ENCODE measurements at places on chromosomes 2 and 18. TPM values are rescaled to one million over a fixed set of nuclear protein-coding genes. Genes with fewer than 3 reads are reported as not detected.

GRCh38 chr2:181594322-181594721 is 62.6 kb downstream of the CERKL start:
- no peak overlapping the region for H3K27ac ChIP-seq
- no peaks in the 10 kb centered on the region for H3K27me3 ChIP-seq
- DNase-seq: no peak
- H3K36me3 ChIP-seq: no peaks in the 10 kb centered on the region
- H3K4me3 ChIP-seq: no peak overlapping the region
- no peaks in the 10 kb centered on the region for H3K4me1 ChIP-seq

The CD28 gene
- total RNA-seq: 0.50 TPM

DNA sequence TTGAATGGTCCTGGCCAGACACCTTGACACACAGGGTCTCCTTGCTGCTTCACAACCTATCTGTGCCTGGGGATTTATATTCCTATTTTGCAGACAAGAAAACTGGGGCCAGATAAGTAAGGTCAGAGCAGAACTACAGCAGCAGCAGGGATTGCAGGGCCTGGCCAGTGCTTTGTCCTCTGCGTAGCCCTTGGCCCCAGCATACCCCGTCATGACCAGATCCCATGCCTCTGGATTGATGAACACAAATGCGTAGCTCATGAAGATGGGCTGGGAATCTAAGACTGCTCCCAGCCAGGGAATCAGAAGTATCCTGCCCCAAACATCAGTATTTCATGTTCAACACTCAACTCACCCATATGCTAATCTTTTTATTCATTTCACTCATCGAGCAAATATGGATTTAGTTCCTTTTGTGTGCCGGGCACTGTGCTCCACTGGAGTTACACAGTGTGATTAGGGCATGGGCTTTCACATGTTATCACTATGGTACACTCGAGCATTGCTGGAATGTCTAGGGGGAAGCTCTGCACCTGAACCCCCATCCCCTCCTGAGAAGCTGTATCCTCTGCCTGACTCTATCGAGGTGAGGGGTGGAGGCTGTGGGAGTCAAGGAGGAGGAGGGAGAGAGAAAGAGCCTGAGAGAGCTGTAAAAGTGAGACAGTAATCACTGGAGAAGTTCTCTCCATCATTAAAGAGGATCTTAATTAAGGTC is 143.3 kb downstream of the CYP26B1 start:
- no peak overlapping the region for H3K4me3 ChIP-seq
- no peak overlapping the region for H3K27ac ChIP-seq
- H3K27me3 ChIP-seq: no peaks in the 10 kb centered on the region
- H3K36me3 ChIP-seq: no peaks in the 10 kb centered on the region
- no peaks in the 10 kb centered on the region for H3K4me1 ChIP-seq

The PASK gene
- total RNA-seq: 3.9 TPM

The MAP4K3 gene
- 14.5 TPM for total RNA-seq

- no peak for DNase-seq
- no peak overlapping the region for H3K4me3 ChIP-seq
- H3K36me3 ChIP-seq: no peaks in the 10 kb centered on the region
- H3K4me1 ChIP-seq: peaks cover 58% of the 10 kb centered on the region
Observed at GRCh38 chr2:71455741-71456569, 2.6 kb downstream of the DYSF start.

The UGT1A8 gene
- total RNA-seq: 0.17 TPM

GRCh38 chr18:65091744-65092329 is 659.0 kb upstream of the CDH7 start:
- no peak for DNase-seq
- no peak overlapping the region for H3K27ac ChIP-seq
- no peaks in the 10 kb centered on the region for H3K36me3 ChIP-seq
- H3K27me3 ChIP-seq: no peaks in the 10 kb centered on the region

The TBR1 gene
- under 0.01 TPM for total RNA-seq

GRCh38 chr2:210961249-210961648 is 404.9 kb downstream of the CPS1 start:
- H3K4me1 ChIP-seq: no peaks in the 10 kb centered on the region
- no peak overlapping the region for H3K4me3 ChIP-seq
- DNase-seq: no peak
- H3K27me3 ChIP-seq: no peaks in the 10 kb centered on the region

The TMEM87B gene
- total RNA-seq: 10.1 TPM

- H3K4me1 ChIP-seq: no peaks in the 10 kb centered on the region
- no peak overlapping the region for H3K27ac ChIP-seq
- DNase-seq: no peak
Observed at GRCh38 chr18:59575995-59576394, 121.2 kb downstream of the CCBE1 start.

DNA sequence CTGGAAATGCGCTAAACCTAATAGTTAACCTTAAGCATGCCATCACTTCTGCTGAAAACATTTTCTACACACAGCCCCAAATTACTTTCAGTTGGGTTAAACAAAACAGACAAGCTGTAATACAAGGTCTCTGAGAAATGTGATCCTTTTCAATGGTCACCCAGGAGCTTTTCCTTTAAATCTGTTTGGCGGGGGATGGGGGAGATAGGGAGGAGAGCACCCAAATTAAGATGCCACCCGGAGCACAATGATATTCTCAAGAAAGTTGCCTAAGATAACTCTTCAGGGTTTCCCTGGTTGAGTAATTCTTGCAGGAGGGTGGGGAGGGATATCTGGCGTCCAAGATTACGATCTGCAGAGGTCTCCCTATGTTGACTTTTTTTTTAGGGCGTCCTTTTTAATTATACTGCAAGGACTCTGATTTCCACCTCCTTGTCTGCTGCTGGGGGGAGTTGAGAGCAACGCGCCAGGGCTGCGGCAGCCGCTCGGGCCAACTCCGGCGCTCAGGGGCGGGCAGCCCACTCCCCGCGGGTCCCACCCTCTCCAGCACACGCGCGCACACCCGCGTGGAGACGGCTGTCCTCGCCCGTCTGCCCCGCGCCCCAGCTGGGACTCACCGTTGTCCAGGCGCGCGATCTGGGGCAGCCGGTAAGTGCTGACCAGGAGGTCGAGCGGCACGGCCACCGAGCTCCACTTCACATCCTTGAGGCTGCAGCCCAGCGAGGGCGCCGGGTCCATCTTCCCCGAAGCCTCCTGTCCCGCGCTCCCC is 807 bp downstream of the GAREM1 start:
- DNase-seq: peak; percentile 35
- H3K27ac ChIP-seq: peak overlapping the region; percentile 90
- H3K4me3 ChIP-seq: peak overlapping the region; percentile 67
- no peaks in the 10 kb centered on the region for H3K27me3 ChIP-seq
- H3K4me1 ChIP-seq: peaks cover 2% of the 10 kb centered on the region

DNA sequence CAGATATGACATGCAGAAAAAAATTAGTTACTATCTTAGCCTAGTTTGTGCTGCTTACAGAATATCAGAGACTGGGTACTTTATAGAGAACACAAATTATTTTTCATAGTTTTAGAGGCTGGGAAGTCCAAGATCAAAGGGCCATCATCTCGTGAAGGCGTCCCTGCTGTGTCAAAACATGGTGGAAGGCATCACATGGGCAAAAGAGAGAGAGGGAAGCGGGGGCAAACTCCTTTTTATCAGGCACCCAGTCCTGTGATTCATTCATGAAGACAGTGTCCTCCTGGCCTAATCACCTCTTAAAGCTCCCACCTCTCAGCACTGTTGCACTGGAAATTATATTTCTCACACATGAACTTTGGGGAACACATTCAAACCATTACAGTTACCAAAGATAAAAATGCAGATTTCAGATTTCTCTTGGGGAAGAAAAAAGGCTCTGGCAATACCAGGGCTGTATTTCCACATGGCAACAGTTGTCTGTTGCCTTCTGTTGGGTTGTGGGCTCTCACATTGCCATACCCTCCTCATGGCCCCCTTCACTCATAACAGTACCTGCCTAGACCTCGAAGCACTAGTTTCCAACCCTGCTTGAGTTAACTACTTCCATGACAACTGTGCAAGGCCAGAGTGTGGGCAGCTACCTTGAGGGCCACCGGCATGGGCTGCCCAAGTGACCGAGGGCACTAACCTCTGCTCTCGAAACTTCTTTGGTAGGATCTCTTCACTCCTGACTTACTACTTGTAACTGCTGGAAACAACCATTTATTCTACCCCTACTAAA is 2.7 kb upstream of the ACTR3 start:
- H3K27me3 ChIP-seq: no peaks in the 10 kb centered on the region
- no peak for DNase-seq
- H3K36me3 ChIP-seq: no peaks in the 10 kb centered on the region
- no peak overlapping the region for H3K4me3 ChIP-seq

The CXCR1 gene
- total RNA-seq: 0.33 TPM

DNA sequence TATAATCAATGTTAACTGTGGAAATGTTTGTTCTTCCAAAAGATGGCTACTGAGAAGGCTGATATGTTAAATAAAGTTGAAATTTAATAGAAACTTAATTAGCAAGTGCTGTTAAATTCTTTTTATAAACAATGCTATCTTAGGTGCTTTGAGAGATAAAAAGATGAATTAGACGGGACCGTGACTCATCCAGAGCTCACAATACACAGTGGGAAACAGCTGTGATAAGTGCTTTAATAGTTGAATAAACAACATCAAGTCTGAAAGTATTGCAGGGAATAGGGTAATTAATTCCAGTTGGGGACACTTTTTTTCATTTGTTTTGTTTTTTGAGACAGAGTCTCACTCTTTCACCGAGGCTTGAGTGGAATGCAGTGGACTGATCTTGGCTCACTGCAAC is 85.5 kb upstream of the DTNA start:
- no peaks in the 10 kb centered on the region for H3K36me3 ChIP-seq
- H3K4me1 ChIP-seq: no peaks in the 10 kb centered on the region
- H3K4me3 ChIP-seq: no peak overlapping the region
- H3K27ac ChIP-seq: no peak overlapping the region
- no peak for DNase-seq

The UGT1A6 gene
- not detected for total RNA-seq

DNA sequence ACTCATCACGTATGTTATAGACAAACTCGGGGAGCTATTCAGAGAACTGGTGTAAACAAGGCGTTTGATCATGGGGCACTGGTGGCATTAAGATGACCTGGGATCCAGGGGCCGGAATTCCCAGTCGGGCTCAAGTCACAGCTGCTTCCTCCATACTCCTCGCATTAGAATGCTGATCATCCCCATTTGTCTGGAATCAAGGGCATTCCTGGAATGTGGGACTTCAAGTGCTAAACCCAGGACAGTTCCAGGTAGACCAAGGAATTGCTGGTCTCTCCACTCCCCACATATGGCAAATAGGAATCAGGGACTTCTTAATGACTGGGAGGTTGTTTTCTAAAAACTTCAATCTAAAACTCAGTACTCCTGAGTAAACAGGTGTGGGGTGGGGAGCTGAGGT is 355.7 kb upstream of the RAB6C start:
- H3K4me1 ChIP-seq: no peaks in the 10 kb centered on the region
- H3K27ac ChIP-seq: no peak overlapping the region
- no peaks in the 10 kb centered on the region for H3K36me3 ChIP-seq
- H3K27me3 ChIP-seq: no peaks in the 10 kb centered on the region
- no peak overlapping the region for H3K4me3 ChIP-seq
- DNase-seq: no peak

- no peak overlapping the region for H3K4me3 ChIP-seq
- no peaks in the 10 kb centered on the region for H3K36me3 ChIP-seq
- H3K27me3 ChIP-seq: peaks cover 2% of the 10 kb centered on the region
- no peak overlapping the region for H3K27ac ChIP-seq
- no peak for DNase-seq
- H3K4me1 ChIP-seq: no peaks in the 10 kb centered on the region
Observed at GRCh38 chr2:223087466-223087865, 35.5 kb downstream of the KCNE4 start.

The ACOXL gene
- total RNA-seq: not detected

- DNase-seq: no peak
- H3K4me3 ChIP-seq: no peak overlapping the region
- no peak overlapping the region for H3K27ac ChIP-seq
- no peaks in the 10 kb centered on the region for H3K27me3 ChIP-seq
- H3K4me1 ChIP-seq: no peaks in the 10 kb centered on the region
- H3K36me3 ChIP-seq: peaks cover 2% of the 10 kb centered on the region
Observed at GRCh38 chr2:200150411-200151086, 155.9 kb upstream of the SPATS2L start.

The CCDC102B gene
- total RNA-seq: 0.89 TPM

The MROH2A gene
- total RNA-seq: 0.08 TPM

DNA sequence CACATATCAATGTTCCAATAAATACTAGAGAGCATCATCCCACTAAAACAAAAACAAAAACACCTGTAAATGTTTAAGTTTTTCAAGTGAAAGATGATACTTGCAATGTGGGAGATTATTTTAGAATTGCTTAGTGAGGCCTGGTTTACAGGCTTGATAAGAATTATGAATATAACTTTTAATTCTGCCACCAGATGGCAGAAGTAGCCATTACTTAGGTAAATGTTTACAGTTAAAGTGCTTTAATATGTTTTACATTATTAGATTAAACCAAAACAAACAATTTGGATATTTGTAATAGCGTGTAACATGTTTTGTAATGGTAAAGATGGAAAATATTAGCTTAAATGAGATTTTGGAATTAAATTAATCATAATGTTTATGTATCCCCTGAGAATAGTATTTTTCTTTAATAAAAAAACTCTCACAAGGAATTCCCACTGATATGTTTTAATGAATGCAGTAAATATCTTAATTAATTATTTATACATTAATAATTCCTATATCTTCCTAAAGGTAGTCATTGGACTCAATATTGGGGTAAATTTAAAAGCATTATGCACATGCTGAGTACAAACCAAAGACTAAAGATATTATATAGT is 522.0 kb downstream of the SPAG16 start:
- H3K27ac ChIP-seq: no peak overlapping the region
- H3K36me3 ChIP-seq: no peaks in the 10 kb centered on the region
- no peaks in the 10 kb centered on the region for H3K27me3 ChIP-seq

DNA sequence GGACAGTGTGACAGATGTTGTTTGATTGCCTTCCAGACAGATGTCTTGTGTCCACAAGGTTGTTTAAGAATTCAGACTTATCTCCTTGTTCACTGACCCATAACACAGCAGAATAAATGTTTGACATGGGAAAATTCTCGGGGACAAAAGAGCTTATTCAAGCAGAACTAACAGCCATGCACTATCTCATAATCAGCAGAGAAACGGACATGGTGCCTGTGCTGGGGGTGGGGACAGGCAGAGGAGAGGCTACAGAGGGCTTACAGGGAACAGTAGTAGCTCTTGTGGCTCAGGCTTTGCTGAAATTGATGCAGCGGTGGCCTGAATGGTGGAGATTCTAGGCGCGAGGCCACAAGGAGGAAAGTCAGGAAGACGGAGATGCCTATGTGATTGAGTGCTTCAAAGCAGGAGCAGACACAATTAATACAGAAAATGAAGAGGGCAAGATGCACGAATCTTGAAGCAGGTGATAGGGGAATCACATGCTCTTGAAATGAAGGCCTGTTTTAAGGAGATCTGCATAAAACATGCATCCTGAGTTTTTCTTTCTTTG is 62.0 kb upstream of the CAB39 start:
- no peaks in the 10 kb centered on the region for H3K36me3 ChIP-seq
- H3K27ac ChIP-seq: no peak overlapping the region
- no peaks in the 10 kb centered on the region for H3K4me1 ChIP-seq

The PLGLB2 gene
- 103 TPM for total RNA-seq

The SLC4A5 gene
- total RNA-seq: 0.50 TPM

The TMEM163 gene
- total RNA-seq: 0.33 TPM

The VWC2L gene
- not detected for total RNA-seq

The SLC16A14 gene
- total RNA-seq: 0.79 TPM

- no peak overlapping the region for H3K27ac ChIP-seq
- DNase-seq: no peak
- no peak overlapping the region for H3K4me3 ChIP-seq
- peaks cover 11% of the 10 kb centered on the region for H3K4me1 ChIP-seq
Observed at GRCh38 chr2:55163274-55163721, 68.8 kb downstream of the CLHC1 start.

The TCF23 gene
- total RNA-seq: under 0.01 TPM
